ENCODE measurements at places on chromosomes 12 and 14. TPM values are rescaled to one million over a fixed set of nuclear protein-coding genes. Genes with fewer than 3 reads are reported as not detected.

SIX6 gene
- not detected for total RNA-seq

OR6C2 gene
- not detected for total RNA-seq

FAM181A gene
- not detected for total RNA-seq

PLEKHG3 gene
- total RNA-seq = 2.3 TPM

PRICKLE1 gene
- 17.0 TPM for total RNA-seq

KLHL33 gene
- total RNA-seq = 0.35 TPM

KIF21A gene
- 12.7 TPM for total RNA-seq

GSC gene
- total RNA-seq = 0.58 TPM

CFAP54 gene
- 2.6 TPM for total RNA-seq

PIWIL1 gene
- not detected for total RNA-seq

POTEM gene
- not detected for total RNA-seq

KRT4 gene
- not detected for total RNA-seq

PRH2 gene
- not detected for total RNA-seq

AJUBA gene
- 21.6 TPM for total RNA-seq

PRB3 gene
- total RNA-seq = not detected

GLIPR1L2 gene
- total RNA-seq = 0.18 TPM

KRT2 gene
- total RNA-seq = not detected

C14orf39 gene
- total RNA-seq = not detected

SDSL gene
- 8.6 TPM for total RNA-seq

HCAR2 gene
- not detected for total RNA-seq

USP44 gene
- 1.6 TPM for total RNA-seq

TTC9 gene
- total RNA-seq = not detected

KIF5A gene
- total RNA-seq = 0.29 TPM

MYH6 gene
- total RNA-seq = not detected

DLK1 gene
- not detected for total RNA-seq

HOXC4 gene
- not detected for total RNA-seq

HOXC12 gene
- total RNA-seq = not detected

CMA1 gene
- total RNA-seq = not detected

TSPAN8 gene
- not detected for total RNA-seq

PKP2 gene
- 6.9 TPM for total RNA-seq

LPAR5 gene
- total RNA-seq = not detected

VPS37B gene
- total RNA-seq = 23.0 TPM

METTL1 gene
- 19.0 TPM for total RNA-seq

ERBB3 gene
- total RNA-seq = 0.35 TPM

PRB2 gene
- not detected for total RNA-seq

AP4S1 gene
- 9.2 TPM for total RNA-seq

CDK17 gene
- 53.7 TPM for total RNA-seq

SAMD15 gene
- 1.7 TPM for total RNA-seq

NGB gene
- not detected for total RNA-seq

NPFF gene
- not detected for total RNA-seq

LRP1-AS gene
- not detected for total RNA-seq

ANKS1B gene
- total RNA-seq = not detected
